Stimulated activated CD4-positive, alpha-beta T cell treated with anti-CD3 and anti-CD28 coated beads, Interleukin-1b, Interleukin-23, amount 100 ng/mL, for 24 hours (primary cell): ENCODE measurements at places on chromosomes 11 and 22.

DNA sequence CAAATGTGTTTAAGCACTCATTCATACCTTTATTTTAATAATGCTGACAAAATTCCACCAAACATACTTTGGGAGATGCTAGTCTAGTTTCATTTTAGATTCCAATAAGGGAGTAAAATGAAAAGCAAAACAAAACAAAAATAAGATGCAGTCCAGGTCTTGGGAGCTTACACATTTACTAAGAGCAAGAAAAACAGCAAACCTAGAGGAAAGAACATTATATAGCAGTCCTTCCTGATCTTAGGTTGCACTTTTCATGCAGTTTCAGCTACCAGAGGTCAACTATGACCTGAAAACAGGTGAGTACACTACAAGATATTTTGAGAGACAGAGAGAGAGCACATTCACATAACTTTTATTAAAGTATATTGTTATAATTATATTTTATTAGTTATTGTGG is 1100.9 kb downstream of the DLG2 start:
- no peak for DNase-seq

DNA sequence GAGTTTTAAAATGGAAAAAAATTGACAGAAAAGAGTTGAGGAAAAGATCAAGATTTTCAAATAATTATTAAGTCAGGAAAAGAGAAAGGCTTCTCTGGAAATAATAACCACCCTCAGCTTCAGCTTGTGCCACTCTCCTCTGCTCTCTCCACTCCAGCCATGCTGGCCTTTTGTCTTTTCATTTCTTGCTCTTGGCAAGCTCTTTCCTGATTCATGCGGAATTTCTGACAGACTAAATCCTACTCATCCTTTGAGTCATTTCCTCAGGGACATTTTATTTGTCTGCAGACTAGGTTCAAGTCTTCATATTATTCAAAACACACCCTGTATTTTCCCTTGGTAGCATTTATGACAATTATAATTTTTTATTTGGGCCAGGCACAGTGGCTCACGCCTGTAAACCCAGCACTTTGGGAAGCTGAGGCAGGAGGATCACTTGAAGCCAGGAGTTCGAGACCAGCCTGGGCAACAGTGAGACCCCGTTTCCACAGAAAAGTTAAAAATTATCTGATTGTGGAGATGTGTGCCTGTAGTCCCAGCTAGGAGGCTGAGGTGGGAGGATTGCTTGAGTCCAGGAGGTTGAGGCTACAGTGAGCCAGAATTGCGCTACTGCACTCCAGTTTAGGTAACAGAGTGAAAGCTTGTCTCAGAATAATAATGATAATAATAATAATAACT is 7.8 kb upstream of the P4HA3 start:
- no peak for DNase-seq

- DNase-seq = peak; percentile 45
Measured at GRCh38 chr11:77046060-77046501, 11.9 kb downstream of the B3GNT6 start.

GRCh38 chr22:40237241-40237640 is 59.5 kb downstream of the TNRC6B start:
- DNase-seq = no peak

DNA sequence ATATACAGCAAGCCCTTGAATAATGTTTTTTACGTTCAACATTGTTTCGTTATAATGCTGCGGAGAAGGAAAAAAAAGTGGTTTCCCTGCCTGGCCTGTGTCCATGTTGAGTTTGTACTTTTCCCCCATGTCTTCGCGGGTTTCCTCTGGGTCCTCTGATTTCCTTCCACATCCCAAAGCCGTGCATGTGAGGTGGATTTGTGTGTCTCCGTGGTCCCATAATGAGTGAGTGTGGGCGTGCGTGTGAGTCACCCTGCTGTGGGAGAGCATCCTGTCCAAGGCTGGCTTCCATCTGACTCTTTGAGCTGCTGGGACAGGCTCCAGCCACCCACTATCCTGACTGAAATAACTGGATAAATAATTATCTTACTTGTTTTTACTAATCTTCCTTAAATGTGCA is 29.6 kb upstream of the SNX19 start:
- DNase-seq = no peak

DNA sequence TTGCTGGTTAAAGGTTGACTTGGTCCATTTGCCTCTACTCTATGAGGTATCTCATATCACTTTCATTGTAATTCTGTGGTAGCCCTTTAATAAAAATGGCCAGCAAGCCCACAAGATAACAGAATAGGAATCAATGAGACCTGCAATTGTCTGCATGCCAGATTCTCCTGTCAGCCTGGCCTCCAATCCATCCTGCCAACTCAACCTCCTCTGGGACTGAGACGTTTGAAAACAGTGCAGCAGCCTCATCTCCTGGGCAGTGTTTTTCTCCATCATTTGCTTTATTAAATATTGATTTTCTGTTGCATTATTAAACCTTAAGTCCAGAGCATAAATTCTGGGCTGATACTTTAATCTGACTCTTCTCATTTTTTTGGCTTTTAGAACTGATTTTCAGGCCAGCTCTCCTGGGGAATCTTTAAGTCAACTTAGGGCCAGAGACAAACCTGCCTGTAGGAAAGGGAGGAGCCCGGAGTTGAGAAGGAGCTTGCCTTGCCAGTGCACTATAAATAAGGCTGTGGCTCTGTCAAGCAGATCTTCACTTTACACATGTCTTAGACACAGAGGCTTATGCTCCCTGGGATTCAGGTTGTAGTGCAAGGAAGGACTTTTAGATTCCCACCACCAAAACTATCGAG is 798.0 kb downstream of the NTM start:
- no peak for DNase-seq

DNA sequence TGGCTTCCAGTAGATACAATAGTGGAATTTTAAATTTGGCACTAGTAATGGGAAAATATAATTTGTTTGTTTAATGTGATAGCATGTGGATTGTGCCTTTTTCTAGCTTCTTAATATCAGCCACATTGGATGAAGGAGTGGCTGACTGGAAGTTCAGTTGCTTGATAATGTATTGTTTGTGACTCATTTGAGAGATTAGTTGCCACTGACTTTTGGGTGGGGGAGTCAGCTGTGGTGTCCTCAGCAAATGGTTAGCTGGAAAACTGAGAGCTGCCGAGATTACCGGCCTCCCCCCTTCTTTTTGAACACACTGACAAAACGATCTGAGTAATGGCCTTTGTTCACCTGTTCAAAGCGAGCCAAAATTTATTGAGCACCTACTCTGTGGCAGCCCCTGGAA is 5.5 kb downstream of the JAM3 start:
- no peak for DNase-seq

- DNase-seq = no peak
Measured at GRCh38 chr11:131817687-131818188, 447.3 kb downstream of the NTM start.
